GM18507 (cell line): ENCODE measurements at places on chromosomes 7 and 10.

- DNase-seq, result no peak
Measured at GRCh38 chr7:117862378-117862777, 10.9 kb downstream of the CTTNBP2 start.

DNA sequence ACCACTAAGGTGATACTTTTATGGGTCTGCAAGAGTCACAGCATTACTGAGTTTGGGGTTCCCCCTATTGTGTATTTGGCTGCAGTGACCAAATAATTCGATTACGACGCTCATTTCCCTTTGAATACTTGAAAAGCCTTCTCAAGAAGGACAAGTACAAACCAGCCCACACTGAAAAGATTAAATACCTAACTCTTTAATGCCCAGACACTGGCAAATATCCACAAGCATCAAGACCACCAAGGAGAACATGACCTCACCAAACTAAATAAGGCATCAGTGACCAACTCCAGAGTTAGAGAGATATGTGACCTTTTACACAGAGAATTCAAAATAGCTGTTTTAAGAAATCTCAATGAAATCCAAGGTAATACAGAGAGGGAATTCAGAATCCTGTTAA, 31.8 kb upstream of the SFTPD start:
- no peak for DNase-seq

- DNase-seq, result no peak
Measured at GRCh38 chr10:11742779-11743298, 657 bp downstream of the ECHDC3 start.

DNA sequence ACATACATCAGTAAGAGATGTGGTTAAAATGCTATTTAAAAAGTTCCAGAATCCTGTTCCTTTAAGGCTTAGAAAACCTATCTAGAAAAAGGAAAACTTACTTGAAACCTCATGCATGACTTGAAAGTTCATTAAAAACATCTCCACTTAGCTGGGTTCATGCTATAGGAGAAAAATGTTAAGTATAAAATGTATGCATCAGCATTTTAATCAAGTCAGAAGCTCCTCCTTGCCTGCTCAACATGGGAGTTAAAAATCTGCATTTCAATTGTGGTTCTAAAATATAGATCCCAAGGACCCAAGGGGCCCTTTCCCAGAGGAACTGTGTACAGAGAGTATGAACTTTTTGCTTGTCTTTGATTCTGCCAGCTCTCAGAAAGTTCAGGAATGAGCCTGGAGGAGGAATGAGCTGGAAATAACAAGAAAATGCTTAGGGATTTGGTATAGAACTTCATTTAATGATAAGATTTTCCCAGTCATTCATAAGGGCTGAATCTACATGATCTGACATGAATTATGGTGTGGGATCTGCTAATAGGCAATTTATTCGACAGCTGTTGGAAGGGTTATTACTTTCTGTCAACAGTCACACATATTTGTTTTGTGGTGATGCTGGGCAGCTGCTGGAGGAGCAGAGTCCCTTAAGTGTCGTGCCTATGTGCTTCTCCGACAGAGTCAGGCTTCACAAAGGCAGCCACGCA, 85.6 kb upstream of the MTPN start:
- no peak for DNase-seq

- DNase-seq, result no peak
Measured at GRCh38 chr10:6409971-6410643, 170.0 kb downstream of the PRKCQ start.

DNA sequence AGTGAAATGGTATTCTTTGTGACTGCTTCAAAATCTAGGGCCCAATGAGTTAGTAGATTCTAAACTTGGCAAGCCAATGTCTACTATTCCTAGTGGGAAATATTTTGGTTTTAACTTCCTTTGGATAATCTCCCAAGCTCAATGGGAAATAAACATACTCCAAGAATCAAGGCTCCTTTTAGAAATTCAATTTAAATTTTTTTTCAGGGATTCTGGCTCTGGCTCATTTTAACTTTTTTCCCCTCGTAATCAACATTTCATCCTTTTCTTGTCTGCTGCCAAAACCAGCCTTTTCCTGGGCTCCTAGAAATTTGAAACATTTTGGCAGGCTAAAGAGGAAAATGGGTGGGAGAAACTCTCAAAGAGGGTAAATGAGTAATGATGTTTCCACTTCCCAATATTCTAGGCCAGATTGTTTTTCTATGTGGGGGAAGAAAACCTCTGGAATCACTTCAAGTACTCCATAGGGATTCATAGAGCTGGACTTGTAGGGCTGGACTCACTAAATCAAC, 85.6 kb upstream of the AGR3 start:
- DNase-seq, result no peak

DNA sequence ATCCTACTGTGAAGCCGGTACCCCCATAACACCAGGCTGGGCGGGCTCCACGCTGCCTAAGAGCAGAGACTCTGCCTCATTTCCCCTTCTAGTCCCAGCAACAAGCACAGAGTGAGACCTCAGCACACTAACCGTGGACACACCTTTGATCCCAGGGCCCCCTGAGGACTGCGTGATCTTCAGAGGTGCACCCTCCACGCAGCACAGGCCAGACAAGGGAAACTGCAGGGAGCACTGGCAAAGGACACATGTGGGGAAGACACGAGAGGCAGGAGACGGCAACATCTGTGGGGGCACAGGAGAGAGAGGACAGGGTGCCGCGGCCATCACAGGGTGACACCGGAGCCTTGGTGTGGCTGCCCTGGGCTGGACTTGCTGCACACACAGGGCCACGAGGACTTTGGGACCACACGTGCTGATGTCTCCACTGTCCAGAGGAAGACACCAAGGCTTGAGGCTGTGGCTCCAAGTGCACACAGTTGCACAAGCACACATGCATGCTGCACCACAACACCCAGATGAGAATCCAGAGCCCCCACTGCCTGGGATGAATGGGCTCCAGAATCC, 128.8 kb downstream of the PTPRN2 start:
- DNase-seq, result no peak

DNA sequence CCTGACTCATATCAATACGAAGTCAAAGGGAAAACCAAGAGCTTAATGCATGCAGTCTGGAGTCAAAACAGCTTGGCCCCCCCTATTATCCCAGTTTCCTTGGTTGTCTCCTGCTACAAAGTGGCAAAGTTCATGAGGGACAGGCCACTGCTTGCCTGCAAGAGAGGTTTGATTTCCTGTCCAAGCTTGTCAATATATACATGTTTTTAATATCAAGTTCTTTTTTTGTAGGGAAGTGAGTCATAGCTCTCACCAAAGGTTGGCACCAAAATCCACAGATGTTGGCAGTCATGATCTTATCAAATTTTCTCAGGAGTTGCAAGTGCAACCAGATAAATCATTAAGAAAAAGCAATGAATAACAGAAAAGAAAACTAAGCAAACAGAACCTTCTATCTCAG, 176.8 kb downstream of the COBL start:
- no peak for DNase-seq

- no peak for DNase-seq
Measured at GRCh38 chr7:146709451-146710027, 592.9 kb downstream of the CNTNAP2 start.

DNA sequence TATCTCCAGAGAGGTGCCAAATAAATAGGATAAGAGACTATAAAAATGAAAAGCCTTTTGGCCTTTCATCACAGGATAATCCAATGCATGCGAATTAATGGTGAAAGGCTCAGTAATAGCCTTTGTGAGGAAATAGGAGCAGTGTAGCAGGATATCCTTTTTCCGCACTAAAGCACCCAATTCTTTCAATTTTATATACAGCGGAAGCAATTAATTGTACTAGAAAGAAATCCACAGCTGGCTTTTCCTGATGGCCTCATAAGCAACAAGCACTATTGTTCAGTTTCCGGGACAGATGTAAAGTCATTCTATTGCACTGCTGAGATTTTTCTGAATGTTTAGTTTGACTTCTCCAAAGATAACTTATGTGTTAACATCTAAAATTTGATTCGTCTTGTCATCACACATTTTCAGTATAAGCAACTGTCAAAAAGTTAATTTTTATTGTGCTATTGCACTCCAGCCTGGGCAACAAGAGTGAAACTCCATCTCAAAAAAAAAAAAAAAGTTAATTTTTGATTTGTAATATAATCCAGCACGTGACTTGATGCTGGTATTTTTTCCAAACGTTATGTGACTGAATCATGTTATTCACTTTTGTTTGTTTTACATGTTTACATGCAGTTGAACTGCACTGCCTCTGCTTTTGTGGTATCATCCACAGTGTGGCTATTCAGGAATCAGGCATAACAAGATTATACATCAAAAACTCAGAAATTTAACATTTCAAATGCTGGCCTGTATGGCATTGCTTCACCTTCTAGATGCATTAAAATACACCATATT, 8.4 kb upstream of the BMPR1A start:
- no peak for DNase-seq

- DNase-seq, result no peak
Measured at GRCh38 chr7:155216475-155217272, 81.0 kb upstream of the INSIG1 start.

DNA sequence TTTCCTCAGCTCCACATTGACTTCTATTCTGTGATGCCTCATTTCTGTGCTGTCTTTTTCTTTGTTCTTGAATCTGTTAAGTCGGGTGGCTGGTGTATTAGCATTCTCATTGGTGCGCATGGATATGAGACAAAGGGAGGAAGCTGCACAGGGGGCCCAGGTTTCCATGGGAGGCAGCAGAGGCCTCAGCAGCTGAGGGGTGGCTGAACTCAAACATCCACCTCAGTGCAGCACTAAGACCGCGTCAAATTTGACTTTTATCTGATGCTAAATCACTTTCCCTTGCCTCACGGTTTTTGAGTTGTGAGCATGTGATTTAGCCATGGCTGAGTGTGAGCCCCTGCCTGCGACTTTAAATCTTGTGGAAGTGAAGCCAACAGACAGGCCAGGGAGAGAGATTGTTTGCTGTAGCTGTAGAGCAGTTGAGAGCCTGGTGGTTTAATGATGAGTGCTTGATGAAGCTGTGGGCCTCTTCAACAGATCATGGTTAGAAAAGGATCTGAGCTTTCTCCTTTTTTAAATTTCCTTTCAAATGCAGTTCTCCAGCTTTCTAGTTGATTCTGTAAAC, 193.3 kb upstream of the ZNF804B start:
- no peak for DNase-seq

GRCh38 chr7:101516851-101517250, 112.2 kb downstream of the MYL10 start:
- no peak for DNase-seq

DNA sequence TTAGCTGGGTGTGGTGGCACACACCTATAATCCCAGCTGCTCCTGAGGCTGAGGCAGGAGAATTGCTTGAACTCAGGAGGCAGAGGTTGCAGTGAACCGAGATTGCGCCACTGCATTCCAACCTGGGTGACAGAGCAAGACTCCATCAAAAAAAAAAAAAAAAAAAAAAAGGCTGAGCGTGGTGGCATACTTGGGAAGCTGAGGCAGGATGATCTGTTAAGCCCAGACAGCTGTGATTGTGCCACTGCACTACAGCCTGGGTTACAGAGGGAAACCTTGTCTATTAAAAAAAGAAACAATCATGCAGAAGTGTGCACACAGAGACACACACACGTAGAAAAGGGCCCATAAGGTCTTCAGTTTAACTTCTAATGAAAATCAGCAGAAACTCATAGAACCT, 150.6 kb downstream of the TPST1 start:
- DNase-seq, result no peak

DNA sequence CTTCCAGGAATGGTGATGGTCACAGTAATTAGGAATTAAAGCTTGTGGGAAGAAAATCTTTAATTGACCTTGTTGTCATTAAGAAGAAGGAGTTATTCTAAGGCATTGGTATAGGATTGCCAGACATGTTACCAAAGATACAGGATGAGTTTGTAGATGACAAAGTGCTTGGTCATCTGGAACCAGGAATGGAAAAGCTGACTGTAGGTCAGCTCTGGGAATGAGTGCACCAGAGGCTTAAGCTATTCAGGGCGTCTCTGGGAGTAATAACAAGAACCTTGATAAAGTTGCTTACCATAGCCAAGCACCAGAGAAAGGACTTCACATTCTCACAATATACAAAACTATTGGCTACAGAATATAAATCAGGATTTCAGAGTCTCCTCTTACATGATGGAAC, 89.0 kb downstream of the PHTF2 start:
- DNase-seq, result no peak

- no peak for DNase-seq
Measured at GRCh38 chr10:103202319-103202718, 9.2 kb upstream of the NT5C2 start.

- no peak for DNase-seq
Measured at GRCh38 chr7:24057243-24057642, 226.7 kb upstream of the NPY start.

DNA sequence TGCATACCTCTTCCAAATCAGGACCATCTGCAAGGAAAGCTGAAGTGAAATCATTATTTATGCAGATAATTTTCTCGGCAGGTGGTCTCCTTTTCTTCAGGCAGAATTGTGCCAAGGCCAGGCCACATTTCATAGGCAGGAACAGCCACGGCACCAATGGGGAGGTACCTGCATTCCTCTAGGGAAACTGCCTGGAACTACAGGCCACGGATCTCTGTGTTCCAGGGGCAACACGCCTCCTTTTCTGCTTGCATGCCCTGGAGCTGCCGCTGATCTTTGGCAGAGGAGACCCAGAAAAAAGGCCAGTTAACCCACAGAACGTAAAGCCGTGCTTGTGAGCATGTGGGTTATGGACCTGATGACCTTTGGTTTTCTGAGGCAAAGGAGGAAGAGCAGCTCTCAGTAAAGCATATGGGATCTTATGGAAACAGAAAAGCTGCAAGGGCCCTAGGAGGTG, 111.2 kb upstream of the KIAA1217 start:
- no peak for DNase-seq

DNA sequence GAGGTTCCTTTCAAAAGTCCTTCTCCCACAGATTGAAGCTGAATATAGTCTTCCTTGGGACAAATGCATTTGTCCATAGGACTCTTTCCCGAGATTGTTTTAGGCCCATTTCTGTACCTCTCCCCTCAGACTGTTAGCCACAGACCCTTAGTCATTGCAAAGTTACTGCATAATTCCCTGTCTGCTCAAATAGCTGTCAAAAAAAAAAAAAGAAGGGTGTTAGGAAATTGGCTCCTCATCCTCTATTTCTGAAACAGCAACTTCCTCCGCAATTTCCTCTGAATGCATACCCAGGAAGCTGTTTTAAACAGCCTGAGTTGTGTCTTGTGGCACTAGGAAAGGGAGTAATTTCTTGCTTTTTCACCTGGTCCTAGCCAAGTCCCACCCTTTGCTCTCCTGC, 5.4 kb downstream of the LRRC4 start:
- no peak for DNase-seq

DNA sequence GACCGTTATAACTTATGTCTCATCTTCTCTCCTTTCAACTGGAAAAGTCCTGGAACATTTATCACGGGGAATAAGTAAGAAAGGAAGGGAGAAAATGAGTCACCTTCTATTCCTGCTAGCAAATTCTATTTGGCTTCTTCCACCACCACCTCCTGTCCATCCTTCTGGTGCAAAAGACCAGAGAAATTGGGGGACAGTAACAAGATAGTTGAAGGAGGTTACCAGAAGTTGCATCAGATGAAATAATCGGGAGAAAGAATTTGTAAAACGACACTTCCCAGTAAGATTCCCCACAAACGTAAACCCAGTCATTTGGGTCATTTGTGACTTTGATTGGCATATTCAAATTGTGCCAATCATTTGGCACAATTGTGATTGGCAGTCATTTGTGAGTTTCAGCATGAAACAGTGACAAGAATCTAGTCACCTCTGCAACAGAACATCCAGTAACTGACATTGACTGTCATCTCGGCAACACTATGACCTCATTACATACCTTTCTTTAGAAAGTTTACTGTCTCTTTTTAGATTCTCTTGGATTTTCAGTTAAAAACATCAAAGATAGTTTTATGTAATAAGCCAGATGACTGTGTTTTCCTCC, 51.3 kb upstream of the PIK3CG start:
- no peak for DNase-seq
